ENCODE measurements at places on chromosomes 6 and 20. TPM values are rescaled to one million over a fixed set of nuclear protein-coding genes. Genes with fewer than 3 reads are reported as not detected.

Gene LRRC73
- 0.30 TPM for total RNA-seq

Gene RIPOR3
- total RNA-seq, result 1.2 TPM

Gene PSMF1
- total RNA-seq, result 53.2 TPM

Gene KCNQ2
- total RNA-seq, result not detected

Gene ARMH2
- total RNA-seq, result not detected

Gene TRIM40
- not detected for total RNA-seq

Gene CD40
- total RNA-seq, result 2.0 TPM

Gene SLC22A2
- 0.23 TPM for total RNA-seq

Gene INSM1
- not detected for total RNA-seq

Gene TRAPPC3L
- total RNA-seq, result not detected

Gene ADGB
- not detected for total RNA-seq

Gene SAMD10
- 2.4 TPM for total RNA-seq

Gene GSTA1
- not detected for total RNA-seq

Gene C20orf202
- total RNA-seq, result not detected

Gene PDE7B
- total RNA-seq, result 18.7 TPM

Gene BTNL2
- not detected for total RNA-seq

Gene CDH26
- total RNA-seq, result 0.09 TPM

Gene CENPQ
- total RNA-seq, result 4.8 TPM

Gene FAM209B
- total RNA-seq, result not detected

Gene LTB
- not detected for total RNA-seq

Gene UBE2J1
- total RNA-seq, result 35.9 TPM

Gene MATN4
- not detected for total RNA-seq

Gene LPA
- not detected for total RNA-seq

Gene MYO6
- total RNA-seq, result 28.7 TPM

Gene TCF21
- total RNA-seq, result 1.4 TPM

Gene KIFC1
- total RNA-seq, result 1.2 TPM

Gene MAFB
- total RNA-seq, result 0.14 TPM

Gene XKR7
- not detected for total RNA-seq

Gene SLC17A1
- total RNA-seq, result not detected

Gene SRSF12
- total RNA-seq, result 0.14 TPM

Gene TINAG
- not detected for total RNA-seq

Gene CCNC
- 48.2 TPM for total RNA-seq

Gene ULBP2
- total RNA-seq, result 13.7 TPM

Gene TREML2
- total RNA-seq, result not detected

Gene CAGE1
- not detected for total RNA-seq

Gene TTBK1
- total RNA-seq, result 0.05 TPM

Gene F13A1
- not detected for total RNA-seq

Gene COL20A1
- total RNA-seq, result 0.05 TPM

Gene TFAP2C
- not detected for total RNA-seq

Gene EDN1
- total RNA-seq, result 2.8 TPM

Gene FAM83C
- not detected for total RNA-seq

Gene MYLK2
- not detected for total RNA-seq

Gene TBCC
- 29.1 TPM for total RNA-seq

All from smooth muscle cell of the umbilical artery (primary cell).